ENCODE measurements at places on chromosomes 7 and 10.

- DNase-seq, result peak; percentile 17
Measured at GRCh38 chr7:99789441-99790070, 5.6 kb upstream of the CYP3A4 start.

DNA sequence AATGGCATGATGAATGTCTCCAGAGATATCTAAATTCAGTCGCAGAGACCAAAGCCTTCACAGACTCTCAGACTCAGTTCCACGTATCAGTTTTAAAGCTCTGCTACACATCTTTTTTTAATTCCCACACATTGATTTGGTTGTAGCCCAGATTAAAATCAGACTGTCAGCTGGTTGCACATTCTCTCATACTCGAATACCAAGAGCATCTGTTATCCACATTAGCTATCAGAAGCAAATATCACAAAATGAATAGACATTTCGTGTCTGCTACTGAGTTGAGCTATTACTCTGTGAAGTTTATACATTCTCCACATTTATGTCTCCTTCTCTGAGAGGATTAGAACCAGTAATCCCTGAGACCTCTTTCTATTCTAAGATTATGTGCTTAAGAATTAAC lies 229.2 kb downstream of the GPAM start:
- DNase-seq, result no peak

DNA sequence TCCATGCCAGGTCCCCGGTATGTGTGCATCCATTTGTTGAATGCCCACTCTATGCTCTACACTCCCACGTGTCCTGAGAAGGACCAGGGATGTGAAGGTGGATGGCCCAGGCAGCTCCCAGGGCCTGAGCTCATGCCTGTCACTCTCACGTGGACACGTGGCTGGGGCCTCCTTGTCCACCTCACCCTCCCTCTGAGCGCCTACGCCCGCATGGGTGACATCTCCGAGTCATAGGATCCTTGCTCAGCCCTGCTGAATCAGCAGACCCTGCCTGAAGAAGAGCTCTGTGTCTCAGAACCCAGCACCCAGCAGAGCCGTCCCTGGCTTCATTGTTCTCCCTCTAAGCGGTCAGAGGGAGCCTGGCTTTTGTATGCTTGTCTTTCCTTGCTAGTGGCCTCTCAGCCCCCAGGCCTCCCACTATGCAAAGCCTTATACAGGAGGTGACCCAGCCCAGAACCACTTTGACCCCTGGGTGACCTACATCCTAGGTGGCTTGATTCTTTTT lies 107.9 kb upstream of the PPIF start:
- DNase-seq, result peak; percentile 49

DNA sequence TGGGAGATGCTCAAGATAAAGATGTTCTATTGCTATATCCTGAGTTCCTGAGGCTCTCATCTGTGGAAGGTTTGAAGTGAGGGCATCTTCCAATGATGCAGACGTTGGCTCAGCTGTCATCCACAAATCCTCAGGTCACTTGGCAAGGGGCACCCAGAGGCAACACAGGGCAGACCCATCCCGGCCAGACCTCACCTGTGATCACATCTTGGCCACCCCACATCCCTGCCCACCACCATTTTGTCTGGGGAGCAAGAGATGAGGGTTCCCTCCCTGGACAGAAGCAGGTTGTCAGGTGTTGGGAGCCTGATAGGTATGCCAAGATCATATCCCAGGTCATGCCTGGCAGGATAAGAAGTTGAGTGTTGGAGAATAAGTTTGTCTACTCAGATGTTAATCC lies 918.2 kb upstream of the ZNF722 start:
- DNase-seq, result no peak

GRCh38 chr7:95772771-95773581 lies 622 bp downstream of the DYNC1I1 start:
- peak; percentile 44 for DNase-seq

- peak; percentile 25 for DNase-seq
Measured at GRCh38 chr10:122492999-122493481, 31.7 kb downstream of the HTRA1 start.

DNA sequence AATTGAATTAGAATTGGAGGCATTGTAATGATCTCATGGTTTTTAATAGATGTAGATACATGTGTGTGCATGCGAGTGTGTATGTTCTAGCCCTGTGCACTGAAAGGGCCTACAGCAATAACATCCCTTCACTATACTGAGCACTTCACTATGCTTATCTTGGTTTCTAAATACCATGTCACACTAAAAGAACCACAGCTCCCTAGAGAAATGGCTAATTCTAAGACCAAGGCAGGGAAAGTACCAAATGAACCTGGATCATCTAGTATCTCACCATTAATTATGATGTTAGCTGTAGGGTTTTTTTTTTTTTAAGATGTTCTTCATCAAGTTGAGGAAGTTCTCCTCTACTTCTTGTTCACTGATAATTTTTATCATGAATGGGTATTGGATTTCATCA lies 55.1 kb downstream of the HECTD2 start:
- no peak for DNase-seq

GRCh38 chr7:94507462-94507861 lies 2.1 kb upstream of the CASD1 start:
- DNase-seq, result no peak

GRCh38 chr7:108029034-108029433 lies 26.1 kb upstream of the LAMB1 start:
- no peak for DNase-seq

- peak; percentile 78 for DNase-seq
Measured at GRCh38 chr7:18861514-18862118, 255.8 kb downstream of the TWIST1 start.

- DNase-seq, result no peak
Measured at GRCh38 chr7:37284805-37285231, 163.8 kb downstream of the ELMO1 start.

- no peak for DNase-seq
Measured at GRCh38 chr10:12742771-12743170, 258.7 kb downstream of the CCDC3 start.

GRCh38 chr10:62924344-62924748 lies 108.2 kb upstream of the EGR2 start:
- no peak for DNase-seq

- DNase-seq, result no peak
Measured at GRCh38 chr7:30226614-30227268, 57.7 kb upstream of the ZNRF2 start.

- peak; percentile 70 for DNase-seq
Measured at GRCh38 chr7:75892634-75893272, 13.9 kb downstream of the RHBDD2 start.

DNA sequence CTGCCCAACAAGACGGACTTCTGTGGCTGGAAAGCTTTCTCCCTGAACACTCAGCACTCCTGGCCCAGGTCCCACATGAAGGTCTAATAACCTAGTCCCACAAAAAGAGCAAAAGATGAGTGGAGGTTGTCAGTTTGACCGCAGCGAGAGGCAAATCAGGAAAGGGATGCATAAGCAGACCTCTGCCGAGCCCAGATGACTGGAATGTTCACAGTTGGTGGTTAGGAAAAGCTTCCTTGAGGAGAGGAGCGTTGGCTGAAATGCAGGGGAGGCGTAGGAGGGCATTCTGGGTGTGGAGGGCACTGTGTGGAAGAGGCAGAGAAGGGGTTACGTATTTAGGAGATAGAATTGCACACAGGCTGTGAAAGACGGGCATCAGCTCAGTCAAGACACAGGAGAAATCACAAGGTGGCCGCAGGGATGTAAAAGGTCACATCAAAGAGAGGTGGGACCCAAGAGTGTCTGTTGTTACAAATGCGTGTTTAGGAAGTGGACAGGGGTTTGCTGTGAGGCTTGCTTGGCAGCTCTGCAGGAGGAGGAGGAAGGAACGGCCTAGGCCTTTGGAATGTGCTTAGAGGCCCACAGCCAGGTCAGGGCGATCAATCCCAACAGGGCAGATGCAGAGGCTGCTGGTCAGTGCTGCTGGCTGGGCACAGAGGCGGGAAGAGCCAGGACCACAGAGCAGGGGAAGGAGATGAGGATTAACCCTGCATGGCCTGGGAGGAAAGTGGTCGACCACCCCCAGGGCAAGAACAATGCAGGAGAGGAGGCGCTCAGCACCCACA lies 133.5 kb downstream of the VIPR2 start:
- DNase-seq, result no peak

- no peak for DNase-seq
Measured at GRCh38 chr10:98408799-98409198, 6.2 kb downstream of the PYROXD2 start.

DNA sequence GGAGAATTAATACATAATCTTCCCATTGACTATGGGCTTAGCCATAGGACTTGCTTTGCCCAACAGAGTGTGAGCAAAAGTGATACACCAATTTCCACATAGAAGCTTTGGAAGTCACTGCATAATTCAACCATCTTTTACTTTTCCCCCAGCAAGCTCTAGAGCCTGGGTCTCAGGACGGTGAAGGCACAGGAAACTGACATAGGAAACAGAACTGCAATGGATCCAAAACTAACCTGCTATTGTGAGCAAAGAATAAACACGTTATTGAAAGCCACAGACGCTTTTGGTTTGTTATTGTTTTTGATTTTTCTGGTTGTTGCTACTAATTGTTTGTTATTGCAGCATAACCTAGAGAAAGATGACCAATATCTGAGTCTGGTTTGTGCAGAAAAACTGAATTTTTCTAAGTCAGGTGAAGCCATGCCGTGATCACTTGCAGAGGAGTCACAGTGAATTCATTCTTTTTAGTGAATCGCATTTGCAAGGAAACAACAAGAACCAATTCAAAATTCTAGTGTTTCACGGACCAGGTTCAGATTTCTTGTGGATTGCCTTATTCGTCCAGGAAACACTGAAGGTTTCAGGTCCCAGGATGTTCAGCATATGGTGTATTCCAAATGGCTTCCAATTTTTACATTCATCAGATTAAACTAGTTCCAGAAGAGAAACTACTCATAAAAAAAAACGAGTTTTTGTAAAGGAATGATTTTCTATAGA lies 52.8 kb downstream of the CUBN start:
- DNase-seq, result no peak

GRCh38 chr10:15196021-15196834 lies 27.7 kb upstream of the NMT2 start:
- peak; percentile 67 for DNase-seq

- peak; percentile 78 for DNase-seq
Measured at GRCh38 chr7:13800694-13801448, 188.6 kb downstream of the ETV1 start.

- peak; percentile 74 for DNase-seq
Measured at GRCh38 chr7:65798111-65799075, 74.5 kb upstream of the VKORC1L1 start.

GRCh38 chr7:129719980-129720732 lies 108.6 kb downstream of the NRF1 start:
- peak; percentile 17 for DNase-seq

DNA sequence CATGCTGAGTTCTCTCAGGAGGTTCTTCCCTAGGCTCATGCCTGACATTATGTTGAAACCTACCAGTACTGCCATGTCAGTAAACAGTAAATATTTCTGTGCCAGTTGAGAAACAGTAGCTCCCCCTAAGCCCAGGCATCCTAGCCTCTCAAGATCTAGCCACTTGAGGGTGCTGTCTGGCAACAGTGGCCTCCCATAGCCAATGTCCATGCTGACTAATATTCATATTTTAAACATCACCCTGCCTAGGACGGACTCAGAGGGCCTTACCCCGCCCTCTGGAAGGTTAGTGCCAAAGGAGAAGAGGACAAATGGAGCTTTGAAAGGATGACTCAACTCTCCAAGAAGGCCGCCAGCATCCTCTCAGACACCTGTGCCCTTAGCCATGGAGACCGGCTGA lies 7.7 kb downstream of the ACSM6 start:
- peak; percentile 30 for DNase-seq

GRCh38 chr10:12019283-12019971 lies 23.2 kb downstream of the UPF2 start:
- DNase-seq, result no peak

GRCh38 chr10:90701428-90701827 lies 156.4 kb downstream of the HTR7 start:
- no peak for DNase-seq

- no peak for DNase-seq
Measured at GRCh38 chr10:109427411-109427810, 495.9 kb downstream of the XPNPEP1 start.

GRCh38 chr7:54858008-54858692 lies 99.1 kb upstream of the SEC61G start:
- DNase-seq, result no peak

GRCh38 chr10:11756766-11757315 lies 14.7 kb downstream of the ECHDC3 start:
- no peak for DNase-seq

DNA sequence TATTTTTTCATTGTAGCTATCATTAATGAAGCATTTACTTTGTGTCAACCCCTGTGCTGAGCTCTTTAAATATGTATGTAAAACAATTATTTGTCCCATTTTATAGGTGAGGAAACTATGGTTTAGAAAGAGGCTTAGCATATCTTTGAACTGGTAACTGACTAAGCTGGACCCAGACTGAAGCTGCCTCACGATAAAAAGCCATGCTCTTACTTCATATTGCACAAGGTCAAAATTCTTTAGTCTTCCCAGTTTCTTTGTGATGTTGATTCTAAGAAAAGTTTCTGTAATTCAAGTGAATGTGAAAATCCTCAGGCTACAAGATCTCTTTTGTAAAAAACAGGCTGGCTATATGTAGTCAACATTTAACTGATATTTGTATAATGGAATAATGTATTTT lies 46.6 kb upstream of the SLC16A12 start:
- DNase-seq, result no peak

- DNase-seq, result peak; percentile 38
Measured at GRCh38 chr10:21020545-21020944, 123.4 kb upstream of the NEBL start.

- no peak for DNase-seq
Measured at GRCh38 chr10:16795410-16796073, 21.7 kb downstream of the RSU1 start.

- DNase-seq, result no peak
Measured at GRCh38 chr10:133157662-133158436, 2.2 kb upstream of the KNDC1 start.

DNA sequence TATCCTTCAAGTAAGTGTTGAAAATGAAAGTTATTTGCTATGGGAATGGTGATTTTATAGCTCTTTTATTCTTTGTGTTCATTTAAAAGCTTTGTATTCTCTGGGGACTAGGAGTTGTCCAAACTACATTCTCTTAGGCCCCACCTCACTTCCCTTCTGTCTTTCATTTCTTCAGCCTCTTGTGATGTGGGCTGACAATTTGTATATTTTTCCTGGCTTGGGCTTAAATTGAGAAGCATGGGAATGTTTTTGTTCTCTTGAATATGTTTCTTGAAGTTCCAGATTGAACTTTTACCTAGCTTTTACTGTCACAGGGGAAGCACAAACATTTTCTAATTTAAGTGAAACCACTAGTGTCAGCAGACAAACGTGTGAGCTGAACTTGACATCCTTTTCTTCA lies 27.9 kb downstream of the BBS9 start:
- peak; percentile 56 for DNase-seq

- peak; percentile 43 for DNase-seq
Measured at GRCh38 chr7:66348531-66348930, 143.4 kb downstream of the TPST1 start.
